ENCODE measurements at places on chromosomes 16 and 17. TPM values are rescaled to one million over a fixed set of nuclear protein-coding genes. Genes with fewer than 3 reads are reported as not detected.

The CBFA2T3 gene
- 15.8 TPM for polyA plus RNA-seq

- no peak for DNase-seq
These were observed 49.2 kb downstream of the CUEDC1 start for GRCh38 chr17:57905875-57906455.

DNA sequence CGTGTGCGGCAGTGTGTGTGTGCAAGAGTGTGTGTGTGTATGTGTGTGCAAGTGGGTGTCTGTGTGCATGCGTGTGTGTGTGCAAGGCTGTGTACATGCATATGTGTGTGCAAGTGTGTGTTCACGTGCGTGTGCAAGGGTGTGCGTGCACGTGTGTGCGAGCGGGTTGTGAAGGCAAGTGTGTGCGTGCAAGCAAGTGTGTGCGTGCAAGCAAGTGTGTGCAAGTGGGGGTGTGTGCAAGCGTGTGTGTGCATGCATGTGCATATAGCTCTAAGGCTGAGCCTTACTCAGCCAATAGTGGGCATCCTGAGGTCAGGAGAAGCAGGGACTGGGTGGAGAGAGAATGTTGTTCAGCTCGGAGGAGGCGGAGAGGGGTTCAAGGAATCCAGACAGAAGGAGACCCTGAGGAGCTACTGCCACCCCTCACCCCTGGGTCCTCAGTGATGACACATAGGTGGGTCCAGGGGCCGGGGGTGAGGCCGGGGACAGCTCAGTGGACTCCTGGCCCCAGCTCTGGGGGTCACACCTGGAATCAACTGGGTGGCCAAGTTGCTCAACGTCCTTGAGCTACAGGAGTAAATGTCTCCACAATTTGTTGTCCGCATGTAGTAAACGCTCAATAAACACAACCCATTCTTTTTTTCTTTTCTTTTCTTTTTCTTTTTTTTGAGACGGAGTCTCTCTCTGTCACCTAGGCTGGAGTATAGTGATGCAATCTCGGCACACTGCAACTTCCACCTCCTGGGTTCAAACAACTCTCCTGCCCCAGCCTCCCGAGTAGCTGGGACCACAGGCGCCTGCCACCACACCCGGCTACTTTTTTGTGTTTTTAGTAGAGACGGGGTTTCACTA, 1.8 kb downstream of the PRR29 start:
- no peak for DNase-seq

- DNase-seq: no peak
These were observed 2.7 kb upstream of the HES7 start for GRCh38 chr17:8126491-8127066.

- DNase-seq: peak; percentile 46
These were observed 34.0 kb downstream of the RAB11FIP4 start for GRCh38 chr17:31425282-31426040.

GRCh38 chr16:55697867-55698266, 42.1 kb downstream of the SLC6A2 start:
- no peak for DNase-seq

GRCh38 chr17:79997011-79997660, 38.5 kb downstream of the TBC1D16 start:
- DNase-seq: no peak
